ENCODE measurements at places on chromosomes 3 and 15.
A peak's percentile ranks its signal among the peaks of the same experiment; 100 is the strongest.

DNA sequence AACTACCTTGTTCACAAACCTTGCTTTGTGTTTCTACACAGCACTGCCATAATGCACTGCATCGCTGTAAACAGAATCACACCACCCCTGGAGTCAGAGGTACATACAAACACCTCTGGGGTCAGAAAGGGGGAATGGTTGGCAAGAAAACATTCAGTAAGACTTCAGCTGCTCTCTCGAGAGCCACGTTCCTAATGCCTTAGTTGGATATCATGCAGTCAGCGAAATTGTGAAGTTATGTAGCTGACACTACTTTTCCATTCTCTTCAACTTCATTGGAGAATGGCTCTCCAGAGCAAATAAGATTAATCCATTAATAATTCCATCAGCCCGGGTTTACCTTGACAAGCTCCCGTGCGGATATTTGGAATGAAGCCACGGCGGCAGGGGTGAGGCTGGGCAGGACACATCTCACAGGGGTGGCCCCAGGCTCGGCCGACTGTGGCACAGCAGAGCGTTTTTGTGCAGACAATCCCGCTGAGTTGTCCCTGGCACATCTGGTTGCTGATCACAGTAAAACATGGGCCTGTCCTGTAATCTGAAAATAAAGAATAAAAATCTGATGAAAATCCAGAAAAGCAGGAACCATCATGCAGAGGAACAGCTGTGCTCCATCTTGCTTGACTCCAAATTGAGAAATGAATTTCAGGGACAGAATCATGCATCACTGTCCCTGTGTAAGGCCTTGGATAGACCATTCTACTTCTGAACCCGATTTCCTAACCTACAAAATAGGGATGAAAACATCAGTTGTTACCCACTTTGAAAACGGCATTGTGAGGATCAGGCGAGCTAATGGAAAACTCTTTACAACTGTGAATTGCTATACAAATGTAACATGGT lies 108.0 kb downstream of the FBN1 start:
- DNase-seq, result no peak

DNA sequence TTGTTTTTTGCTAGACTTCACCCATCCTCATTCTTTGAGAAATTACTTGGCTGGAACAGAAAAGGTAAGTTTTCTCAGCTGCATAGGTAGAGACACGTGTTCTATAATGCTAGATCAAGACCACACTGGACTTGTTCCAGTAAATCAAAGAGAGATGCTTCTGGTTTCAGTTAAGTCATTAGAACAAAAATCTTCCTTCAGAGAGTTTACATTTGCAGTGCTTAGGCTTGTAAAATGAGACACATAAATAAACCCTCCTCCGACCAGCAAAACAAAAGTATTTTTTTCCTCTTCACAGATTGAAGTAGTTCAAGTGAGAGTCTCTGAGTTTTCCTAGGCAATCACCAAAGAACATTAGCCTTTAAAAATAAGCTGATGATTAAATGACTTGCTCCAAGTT lies 87.3 kb upstream of the PROK2 start:
- no peak for DNase-seq

DNA sequence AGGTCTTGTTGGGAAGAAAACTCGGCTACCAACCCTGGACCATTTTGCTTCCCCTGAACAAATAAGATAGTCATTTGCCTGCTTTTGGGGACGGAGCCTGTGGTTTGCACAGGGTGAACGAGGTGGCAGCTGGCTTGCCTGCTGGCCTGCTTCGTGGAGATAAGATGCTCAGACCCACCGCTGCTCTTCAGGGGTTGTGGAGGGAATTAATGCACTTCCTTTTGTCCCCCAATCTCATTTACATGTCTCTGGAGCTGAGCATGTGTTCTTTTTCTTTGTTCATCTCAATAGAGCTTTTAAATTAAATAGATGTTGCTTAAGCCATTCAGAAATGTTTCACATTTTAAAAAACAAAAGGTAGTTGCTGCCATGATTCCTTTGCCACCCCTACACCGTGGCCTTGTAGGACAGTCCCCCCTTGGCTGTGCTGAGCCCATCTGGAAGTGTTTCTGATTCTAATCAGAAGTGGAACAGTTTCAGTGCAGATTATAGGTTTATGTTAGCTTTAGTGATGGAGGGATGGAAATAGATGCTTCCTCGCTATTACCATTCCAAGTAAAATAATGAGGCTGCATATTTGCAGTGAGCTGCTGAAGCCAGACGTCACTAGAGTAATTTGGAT lies 25.6 kb downstream of the APBA2 start:
- no peak for DNase-seq

DNA sequence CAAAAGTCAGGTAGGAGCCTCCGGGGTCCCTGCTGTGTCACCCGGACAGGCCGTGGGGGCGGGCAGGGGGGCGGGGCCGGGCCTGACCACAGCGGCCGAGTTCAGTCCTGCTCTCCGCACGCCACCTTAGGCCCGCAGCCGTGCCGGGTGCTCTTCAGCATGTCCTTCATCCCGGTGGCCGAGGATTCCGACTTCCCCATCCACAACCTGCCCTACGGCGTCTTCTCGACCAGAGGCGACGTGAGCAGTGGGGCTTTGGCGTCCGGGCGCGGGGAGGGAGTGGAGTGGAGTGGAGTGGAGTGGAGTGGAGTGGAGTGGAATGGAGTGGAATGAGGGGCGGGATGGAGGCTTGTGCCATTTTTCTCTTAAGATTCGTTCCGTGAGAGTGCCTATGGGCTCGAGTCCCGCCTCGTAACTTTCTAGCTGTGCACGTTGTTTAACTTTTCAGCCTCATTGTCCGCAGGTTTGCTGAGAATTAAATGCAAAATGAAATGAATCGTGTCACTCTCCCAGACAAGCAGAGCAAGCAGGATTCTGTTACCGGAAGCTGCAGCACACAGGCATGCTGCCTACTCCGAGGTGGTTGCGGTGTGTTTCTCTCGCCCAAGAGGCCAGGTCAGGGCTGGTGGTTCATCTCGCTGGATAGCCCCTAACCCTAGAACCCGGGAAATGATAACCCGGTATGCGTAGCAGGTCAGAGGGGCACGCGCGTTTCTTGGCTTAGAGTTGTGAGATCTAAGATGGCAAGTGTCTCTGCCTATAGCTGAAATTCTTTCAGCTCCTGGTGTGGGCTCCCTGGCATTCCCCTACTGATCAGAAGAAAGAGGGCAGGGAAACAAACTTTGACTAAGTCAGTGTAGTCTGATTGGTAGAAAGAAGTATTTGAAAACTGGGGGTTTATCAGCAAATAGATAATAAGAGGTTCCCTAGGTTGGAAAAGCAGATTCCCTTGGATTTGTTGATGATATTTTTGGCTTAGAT lies at the start of gene FAH:
Gene FAH (plus strand): TSS at position 104 of the 981 bp plus-strand sequence. CDS start 56 bp downstream, at position 160.
- peak; percentile 51 for DNase-seq

GRCh38 chr3:32743934-32744333 lies 58.9 kb downstream of the CNOT10 start:
- no peak for DNase-seq

DNA sequence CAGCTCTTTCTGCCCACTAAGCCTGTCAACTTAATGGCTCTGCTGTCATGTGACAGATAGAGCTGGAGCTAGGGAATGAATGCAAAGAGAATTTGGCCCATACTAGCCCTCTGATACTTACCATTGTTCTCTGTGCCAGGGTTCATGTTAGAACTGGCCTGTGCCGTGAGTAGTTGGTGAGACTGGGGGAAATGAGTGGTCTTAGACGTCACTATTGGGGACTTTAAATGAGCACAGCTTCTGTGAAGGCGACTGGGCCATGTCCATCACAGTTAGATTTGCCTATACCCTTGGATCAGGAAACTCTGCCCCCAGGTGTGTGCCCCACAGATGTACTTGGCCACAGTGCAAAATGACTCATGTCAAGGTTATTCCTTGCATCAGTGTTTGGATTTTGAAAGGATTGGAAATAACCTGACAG lies 124.9 kb downstream of the PTPRG start:
- no peak for DNase-seq

GRCh38 chr15:60363087-60363549 lies 34.7 kb downstream of the ANXA2 start:
- DNase-seq, result no peak
